Natural killer cell treated with Interleukin-12 subunit alpha and Interleukin-12 subunit beta and Interleukin-15 and Interleukin-18, amount 100 ng/mL, for 72 hours (primary cell): ENCODE measurements at places on chromosomes 11 and 22. TPM values are rescaled to one million over a fixed set of nuclear protein-coding genes. Genes with fewer than 3 reads are reported as not detected.

DNA sequence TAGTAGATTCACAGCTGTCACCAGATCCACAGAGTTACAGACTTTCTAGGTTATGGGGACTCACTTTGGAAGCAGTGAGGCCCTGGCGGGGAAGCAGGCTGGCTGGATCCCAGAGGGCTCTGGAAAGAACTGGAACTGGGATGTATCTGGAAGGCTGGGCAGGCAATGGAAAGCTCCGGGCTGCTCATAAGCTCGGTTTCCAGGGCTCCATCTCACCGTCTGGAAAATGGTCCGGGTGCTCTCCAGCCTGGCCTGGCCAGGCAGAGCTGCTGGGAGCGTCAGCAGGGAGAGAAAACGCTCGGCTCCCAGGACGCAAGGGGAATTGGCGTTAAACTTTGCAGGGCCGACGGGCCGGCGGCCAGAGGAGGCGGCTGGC, 335 bp upstream of the SEZ6L start:
- no peak for DNase-seq

GRCh38 chr11:134911514-134912180, 499.6 kb upstream of the B3GAT1 start:
- DNase-seq = no peak

DNA sequence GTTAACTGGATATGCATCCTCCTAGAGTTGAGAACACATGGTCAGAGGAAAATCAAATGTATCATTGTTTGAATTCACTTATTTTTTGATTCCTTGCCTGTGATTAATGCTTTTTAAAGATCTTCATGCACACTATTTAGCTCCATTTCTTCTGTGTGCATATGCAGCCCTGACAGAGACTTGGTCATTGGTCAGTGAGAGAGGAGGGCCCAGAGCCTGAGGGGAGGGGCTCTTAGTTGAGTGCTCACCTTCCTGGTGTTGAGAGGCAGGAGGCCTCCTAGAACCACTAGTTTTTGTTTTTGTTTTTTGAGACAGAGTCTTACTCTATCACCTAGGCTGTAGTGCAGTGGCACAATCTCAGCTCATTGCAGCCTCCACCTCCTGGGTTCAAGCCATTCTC, 48.9 kb downstream of the TNRC6B start:
- DNase-seq = no peak

- no peak for DNase-seq
These were observed 99.0 kb upstream of the HSD17B12 start for GRCh38 chr11:43581370-43582023.

TBX1 gene
- total RNA-seq = 1.1 TPM

GP1BB gene
- total RNA-seq = not detected

SLC37A2 gene
- total RNA-seq = 0.36 TPM
